ENCODE measurements at places on chromosomes 4 and X.

DNA sequence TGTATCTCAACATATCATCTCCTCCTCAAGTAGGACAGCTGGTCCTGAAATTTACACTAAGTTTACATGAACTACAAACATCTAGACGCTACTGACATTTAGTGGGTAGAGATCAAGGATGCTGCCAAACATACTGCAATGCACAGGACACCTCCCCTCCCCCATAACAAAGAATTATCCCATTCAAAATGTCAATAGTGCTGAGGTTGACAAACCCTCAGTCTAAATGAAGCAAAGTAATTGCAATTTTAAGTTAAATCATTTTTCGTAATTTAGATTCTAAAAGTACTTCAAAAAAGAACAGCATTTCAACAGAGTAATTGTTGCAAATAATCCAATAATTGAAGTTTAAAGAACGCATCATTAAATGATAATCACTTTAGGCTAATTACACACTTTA lies 1.2 kb downstream of the PRMT9 start:
- DNase-seq = no peak

DNA sequence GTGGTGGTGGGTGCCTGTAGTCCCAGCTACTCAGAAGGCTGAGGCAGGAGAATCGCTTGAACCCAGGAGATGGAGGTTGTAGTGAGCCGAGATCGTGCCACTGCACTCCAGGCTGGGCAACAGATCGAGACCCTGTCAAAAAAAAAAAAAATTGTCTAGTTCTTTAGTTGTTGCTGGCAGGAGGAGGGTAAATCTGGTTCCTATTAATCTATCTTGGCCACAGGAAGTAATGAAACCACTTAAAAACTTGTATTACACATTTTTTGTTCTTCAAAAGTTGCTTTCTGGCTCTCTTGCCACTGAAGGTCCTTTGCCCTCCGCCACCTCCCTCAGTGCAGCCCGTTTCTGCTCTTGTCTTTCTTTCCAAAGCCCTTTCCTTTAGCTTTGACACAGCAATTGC lies 102.9 kb upstream of the ARSJ start:
- no peak for DNase-seq

GRCh38 chrX:110683925-110684324 lies 111.7 kb downstream of the CHRDL1 start:
- no peak for DNase-seq

DNA sequence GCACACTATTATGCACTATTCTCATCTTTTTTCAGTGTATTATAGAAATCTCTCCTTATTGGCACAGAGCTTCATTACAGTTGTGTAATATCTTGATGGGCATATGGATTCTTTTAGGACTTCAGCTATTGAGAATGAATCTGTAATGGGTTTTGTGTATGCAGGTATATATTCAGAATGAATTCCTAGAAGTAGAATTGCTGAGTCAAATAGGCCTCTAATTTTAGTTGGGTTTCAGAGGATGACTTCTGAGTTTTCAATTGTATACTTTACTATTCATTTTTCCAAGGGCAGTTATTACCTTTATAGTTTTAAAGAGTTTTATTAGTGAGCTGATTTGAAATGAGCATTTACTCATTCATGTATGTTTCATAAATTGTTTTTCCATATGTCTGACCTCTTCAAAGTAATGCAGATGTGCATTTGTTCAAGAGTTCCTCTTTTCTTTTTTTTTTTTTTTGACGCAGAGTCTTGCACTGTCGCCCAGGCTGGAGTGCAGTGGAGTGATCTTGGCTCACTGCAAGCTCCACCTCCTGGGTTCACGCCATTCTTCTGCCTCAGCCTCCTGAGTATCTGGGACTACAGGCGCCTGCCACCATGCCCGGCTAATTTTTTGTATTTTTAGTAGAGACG lies 19.5 kb downstream of the CASP6 start:
- DNase-seq = no peak

DNA sequence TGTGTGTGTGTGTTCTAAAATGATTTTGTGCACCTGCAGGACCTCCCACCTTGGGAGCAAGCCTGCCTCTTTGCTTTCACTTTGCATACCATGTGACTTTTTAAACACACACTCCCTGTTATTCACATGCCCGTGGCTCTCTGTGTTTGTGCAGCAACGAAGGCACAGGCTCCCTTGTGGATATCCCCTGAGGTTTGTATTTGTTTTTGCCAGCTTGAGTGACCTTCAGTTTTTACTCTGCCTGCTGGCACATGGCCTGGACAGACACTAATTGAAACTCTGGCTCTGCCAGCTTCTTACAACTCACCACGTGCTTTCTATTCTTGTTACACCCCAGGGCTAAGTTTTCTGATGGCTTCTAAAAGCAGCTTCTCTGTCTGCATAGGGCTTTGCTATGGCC lies 885.8 kb downstream of the SH3BGRL start:
- DNase-seq = no peak

- DNase-seq = peak; percentile 50
These were observed 41.5 kb upstream of the CYP4V2 start for GRCh38 chr4:186149872-186150271.

GRCh38 chrX:125131164-125131563 lies 188.5 kb upstream of the TEX13C start:
- no peak for DNase-seq

DNA sequence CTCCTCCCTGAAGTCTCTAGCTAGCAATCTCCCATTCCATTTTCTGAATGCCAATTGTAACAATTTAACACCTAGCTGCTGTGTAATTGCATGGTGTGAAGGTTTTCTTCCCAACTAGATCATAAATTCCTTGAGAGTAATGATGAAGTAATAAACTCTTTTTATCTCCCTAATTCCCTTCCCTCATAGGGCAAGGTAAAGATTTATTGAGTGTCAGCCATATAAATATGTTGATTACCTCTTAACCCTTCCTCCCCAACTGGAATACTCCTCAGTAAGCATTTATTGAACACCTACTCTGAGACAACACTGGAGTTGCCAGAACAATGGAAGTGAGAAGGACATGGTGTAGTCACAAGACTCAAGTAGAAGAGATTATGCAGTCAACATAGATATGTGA lies 112.7 kb downstream of the CLCN5 start:
- DNase-seq = no peak

DNA sequence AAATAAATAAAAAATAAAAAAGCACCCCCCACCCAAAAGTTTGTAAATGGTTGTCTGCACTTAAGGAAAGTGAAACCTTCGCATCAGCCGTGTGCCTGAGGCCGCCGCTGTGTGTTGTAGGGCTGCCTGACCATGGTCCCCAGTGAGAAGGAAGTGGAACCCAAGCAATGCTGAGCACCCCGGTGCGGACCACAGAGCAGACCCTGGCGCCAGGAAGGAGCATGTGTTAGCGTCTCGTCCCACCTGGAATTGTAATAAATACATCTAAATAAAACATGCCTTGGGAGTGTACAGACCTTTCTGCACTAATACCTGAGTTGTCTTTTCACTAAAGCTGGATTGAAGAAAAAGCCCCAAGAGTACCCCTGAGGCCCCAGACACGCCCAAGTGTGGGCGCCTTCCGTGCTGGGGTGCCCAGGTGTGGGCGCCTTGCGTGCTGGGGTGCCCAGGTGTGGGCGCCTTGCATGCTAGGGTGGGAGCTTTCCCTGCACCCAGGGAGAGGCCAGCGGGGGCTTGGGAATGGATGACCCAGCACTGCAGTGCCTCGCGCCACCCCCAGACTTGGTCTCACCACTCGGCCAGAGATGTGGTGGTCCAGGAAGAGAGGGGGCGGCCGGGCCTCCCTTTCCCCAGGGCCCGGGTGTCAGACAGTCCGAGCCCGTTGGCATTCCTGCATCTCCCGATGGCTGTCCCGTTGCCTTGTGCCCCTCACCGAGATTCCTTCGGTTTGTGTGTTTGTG lies 33.7 kb downstream of the HTT-AS start:
- DNase-seq = no peak

GRCh38 chr4:171875291-171875690 lies 62.1 kb downstream of the GALNTL6 start:
- no peak for DNase-seq

DNA sequence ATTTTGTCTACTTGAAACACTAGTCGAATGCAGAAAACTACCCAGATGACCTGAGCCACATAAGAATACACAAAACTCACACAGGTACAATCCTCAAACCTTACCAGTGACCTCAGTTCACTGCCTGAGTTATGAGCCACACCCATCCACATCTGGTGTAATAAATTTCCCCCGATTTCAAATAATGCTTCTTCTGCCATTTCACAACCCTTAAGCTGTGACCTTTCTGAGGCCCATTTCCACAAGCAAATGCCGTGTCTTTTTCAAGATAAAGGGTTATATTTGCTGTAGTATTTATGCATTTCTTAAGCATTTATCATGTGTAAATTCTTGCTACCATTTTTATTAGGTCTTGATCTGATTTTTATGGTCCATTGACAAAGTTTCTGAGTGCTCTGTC lies 1.8 kb upstream of the ARHGEF38 start:
- DNase-seq = no peak

DNA sequence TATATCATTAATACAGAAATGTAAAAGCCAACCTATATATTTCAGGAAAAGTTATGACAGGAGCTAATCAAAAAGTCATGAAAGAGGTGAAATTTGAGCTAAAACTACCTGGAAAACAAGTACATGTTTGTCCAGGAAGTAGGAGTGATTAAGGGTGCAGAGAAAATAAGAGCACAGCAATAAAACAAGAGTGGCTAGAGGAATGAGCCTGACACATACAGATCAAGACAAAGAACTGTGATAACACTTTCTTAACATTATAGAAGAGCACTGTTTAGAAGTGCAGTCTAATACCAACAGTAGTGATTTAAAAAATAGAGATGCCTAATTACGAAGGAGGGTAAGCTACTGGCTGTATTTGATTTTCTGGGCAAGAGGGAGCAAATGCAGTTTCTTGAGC lies 125.1 kb downstream of the WDFY3 start:
- no peak for DNase-seq

DNA sequence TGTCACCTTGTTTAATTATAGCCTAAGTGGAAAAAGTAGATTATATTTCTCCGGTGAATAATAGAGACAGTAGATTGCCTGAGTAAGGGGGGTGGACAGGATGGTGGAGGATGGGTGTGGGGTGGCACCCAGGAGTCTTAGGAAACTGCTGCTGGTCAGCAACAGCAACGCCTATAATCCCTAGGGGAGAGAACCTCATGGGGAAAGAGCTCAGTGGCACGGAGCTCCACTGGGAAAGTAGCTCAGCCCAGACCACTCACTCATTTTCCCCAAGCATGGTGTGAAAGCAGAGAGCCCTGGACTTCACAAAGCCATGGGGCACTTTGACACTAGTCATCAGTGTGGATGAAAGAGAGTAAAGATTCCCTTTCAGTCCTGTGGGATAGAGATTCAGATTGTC lies 31.1 kb downstream of the METTL14 start:
- no peak for DNase-seq

DNA sequence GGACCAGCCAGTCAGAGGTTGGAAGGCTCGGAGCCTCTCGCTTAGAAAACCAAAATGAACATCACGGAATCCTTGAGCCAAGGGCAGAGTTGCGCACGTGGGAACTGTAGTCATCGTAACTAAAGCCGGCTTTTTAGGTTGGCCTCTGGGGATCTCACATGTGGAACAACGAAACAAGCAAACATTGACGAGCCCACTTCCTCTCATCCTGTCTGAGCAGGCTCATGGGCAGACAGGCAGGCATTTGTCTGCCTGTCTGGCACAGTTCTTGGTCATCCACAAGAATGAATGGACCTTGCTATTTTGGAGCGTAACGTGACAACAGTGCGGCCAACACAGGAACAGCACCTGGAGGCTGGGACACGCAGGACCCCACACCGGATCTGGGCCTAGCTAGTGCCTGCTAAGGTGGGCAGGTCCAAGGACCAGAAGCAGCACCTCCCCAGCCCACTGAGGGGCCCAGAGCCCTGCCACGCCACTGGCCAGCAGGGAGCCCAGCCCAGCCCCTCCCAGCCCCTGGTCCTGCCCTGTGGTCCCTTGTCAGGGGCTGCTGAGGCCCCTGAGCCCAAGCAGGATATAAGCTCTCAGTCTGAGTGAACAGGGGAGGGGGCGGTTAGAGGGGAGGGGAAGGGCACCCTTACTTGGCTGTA lies 9.2 kb upstream of the TREX2 start:
- no peak for DNase-seq

DNA sequence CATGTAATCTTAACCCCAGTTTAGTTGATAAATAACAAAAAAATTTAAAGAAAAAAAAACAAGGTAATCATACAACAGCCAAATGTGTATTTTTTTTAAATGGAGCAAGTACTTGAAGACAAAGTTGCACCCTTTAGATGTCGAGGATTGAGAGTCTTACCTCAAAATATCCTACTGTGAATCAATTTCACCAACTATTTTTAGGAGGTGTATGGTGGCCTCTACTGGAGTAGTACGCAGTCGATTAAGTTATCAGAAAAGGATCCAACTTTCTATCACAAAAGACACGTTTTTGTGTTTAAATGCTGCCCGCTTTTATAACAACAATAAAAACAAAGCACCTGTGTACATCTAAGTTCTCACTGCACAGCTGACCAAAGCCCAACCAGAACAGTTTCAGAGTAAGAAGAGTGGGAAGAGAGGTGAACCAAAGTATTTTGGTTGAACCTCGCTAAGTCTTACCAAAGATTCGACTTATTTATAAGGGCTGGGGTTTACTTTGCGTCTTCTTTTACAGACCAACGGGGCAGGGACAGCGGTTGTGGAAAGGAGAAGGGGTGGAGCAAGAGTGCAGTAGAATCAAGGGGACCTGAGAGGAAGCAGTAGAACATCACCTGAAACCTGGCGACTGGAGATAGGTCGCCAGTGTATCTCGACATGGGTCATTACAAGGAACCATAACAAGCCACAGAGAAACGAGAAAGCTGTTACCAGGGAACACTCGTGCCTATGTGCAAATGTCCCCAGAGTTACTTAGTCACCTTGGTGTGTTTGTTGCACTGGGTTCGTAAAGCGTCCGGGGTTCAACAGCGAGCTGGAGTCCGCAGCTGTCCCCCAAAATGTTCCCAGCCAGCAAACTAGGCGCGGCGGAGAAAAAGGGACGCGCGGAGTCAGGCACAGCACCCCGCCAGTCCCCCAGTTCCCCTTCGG lies 1.1 kb downstream of the RPS6KA6 start:
- no peak for DNase-seq

DNA sequence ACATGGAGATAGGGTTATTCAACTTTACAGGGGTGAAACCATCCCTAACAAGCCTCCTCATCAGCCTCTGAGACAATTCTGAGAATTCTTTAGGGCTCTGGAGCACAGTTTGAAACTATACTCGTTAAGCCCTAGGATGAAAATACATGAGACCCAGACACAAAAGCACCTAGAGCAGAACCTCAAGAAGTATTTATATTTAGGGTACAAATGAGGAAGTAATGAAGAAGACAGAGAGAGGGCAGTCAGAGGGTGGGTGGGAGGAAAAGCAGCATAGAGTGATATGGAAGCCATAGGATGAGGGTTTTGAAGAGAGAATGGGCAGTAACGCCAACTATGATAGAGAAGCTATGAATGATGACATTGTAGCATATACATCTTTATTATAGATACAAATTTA lies 250.3 kb downstream of the DCLK2 start:
- DNase-seq = no peak

GRCh38 chrX:96861661-96862060 lies 22.0 kb upstream of the RPA4 start:
- no peak for DNase-seq

- DNase-seq = no peak
These were observed 21.4 kb upstream of the RBPJ start for GRCh38 chr4:26299254-26299882.
